ENCODE measurements at places on chromosomes 4 and X. TPM values are rescaled to one million over a fixed set of nuclear protein-coding genes. Genes with fewer than 3 reads are reported as not detected.

DNA sequence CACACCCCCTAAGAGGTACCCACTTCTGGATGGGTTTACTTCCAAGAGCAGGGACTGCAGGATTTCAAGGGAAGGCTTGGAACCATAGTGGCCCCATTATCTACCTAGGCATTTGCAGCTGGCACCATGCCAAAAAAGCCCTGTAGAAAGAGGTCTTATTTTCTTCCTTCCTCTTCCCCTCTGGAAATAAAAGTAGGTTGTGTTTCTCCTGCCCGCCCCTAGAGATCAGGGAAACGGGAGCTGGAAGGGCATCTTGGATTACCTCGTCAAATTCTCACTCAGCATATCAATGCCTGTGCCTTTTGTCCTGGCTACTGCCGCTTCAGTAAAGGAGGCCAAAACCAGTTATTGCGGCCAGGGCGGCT lies 1.6 kb downstream of the SCD5 start:
- DNase-seq, result no peak

DNA sequence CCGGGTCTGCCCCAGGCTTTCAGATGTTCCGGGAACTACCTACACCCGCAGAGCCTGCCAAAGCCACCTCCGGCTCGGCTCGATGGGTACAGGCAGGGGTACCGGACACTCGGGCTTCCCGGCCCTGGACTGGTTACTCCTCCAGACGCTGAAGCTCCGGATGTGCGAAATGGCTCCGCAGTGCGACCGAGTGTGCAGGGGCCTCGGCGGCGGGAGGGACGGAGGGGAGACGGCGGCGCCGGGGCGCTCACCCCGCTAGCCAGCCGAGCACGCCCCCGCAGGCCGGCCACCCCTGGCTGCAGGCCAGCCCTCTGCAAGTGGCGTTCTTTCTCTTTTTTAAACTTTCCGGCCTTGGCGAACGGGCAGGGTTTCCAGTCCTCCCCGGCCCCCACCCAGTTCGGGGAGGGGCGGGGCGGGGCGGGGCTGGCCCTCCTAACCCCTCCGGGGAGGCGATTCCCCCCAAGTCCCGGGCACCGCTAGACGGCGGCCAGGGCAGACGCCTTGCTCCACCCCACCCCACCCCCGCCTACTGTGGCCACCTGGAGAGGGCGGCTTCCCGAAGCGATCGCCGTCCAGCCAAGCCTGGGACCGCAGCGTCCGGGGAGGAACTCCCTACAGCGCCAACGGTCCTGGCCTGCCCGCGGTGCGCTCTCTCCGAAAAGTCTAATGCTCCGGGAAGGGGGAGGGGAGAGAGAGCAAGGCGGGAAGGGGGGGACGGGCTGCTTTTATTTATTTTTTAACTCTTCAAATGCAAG lies 7.5 kb downstream of the BCOR start:
- peak; percentile 54 for DNase-seq

- no peak for DNase-seq
Measured at GRCh38 chr4:144316869-144317268, 176.4 kb upstream of the GYPA start.

GRCh38 chr4:64781737-64782326 lies 372.6 kb upstream of the TECRL start:
- DNase-seq, result no peak

DNA sequence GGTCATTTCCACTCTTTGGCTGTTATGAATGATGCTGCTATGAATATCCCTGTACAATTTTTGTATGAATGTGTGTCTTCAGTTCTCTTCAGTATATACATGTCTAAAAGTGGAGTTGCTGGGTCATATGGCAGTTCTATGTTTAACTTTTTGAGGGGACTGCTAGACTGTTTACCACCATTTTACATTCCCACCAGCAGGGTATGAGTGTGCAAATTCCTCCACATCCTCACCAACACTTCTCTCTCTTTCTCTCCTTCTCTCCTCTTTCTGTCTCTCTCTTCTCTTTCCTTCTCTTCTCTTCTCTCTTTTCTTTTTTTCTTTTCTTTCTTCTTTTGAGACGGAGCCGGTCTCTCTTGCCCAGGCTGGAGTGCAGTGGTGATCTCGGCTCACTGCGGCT lies 7.8 kb downstream of the WWC2 start:
- no peak for DNase-seq

DNA sequence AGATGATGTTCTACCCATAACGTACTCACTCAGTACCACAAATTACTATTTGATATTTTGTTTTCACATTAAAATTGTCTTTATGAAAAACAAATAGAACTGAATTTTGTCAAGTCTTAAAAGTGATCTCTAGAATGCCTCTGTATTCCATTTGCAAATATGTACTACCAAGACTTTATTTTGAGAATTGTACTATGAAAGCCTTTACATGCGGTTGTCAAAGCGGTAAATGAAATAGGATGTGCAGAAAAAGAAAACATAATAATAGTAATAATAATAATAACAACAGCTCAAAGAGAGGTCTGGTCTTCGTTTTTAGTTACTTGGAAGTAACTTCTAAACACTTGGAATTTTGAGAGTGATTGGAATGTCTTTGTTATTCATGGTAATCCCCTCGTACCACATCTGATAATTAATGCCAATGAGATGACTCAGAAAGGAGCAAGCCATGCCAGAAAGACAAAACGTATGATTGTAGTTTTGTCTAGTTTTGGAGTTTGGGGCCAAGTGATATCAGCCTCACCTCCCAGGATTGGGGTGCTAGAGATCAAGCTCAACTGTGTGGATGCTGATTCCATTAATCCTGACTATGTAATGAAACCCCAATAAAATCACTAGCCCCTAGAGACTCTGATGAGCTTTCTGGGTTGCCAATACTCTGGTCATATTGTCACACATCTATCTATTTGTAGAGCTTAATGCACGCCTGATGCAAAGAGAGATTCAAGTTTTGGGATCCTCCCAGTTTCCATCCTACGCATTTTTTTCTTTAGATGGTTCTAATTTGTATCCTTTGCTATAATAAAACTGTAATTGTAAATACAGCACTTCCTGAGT lies 20.2 kb upstream of the CTSO start:
- DNase-seq, result no peak

GRCh38 chr4:25013756-25014661 lies 16.7 kb downstream of the LGI2 start:
- no peak for DNase-seq

- no peak for DNase-seq
Measured at GRCh38 chr4:61571761-61572559, 371.8 kb downstream of the ADGRL3 start.

The DDIT4L gene
- 1.5 TPM for polyA plus RNA-seq

The MAP7D2 gene
- polyA plus RNA-seq, result 0.35 TPM

The MAGEA10 gene
- not detected for polyA plus RNA-seq
